ENCODE measurements at places on chromosomes 7 and 10.

- no peak for DNase-seq
These were observed 1.9 kb upstream of the EBF3 start for GRCh38 chr10:129965959-129966358.

DNA sequence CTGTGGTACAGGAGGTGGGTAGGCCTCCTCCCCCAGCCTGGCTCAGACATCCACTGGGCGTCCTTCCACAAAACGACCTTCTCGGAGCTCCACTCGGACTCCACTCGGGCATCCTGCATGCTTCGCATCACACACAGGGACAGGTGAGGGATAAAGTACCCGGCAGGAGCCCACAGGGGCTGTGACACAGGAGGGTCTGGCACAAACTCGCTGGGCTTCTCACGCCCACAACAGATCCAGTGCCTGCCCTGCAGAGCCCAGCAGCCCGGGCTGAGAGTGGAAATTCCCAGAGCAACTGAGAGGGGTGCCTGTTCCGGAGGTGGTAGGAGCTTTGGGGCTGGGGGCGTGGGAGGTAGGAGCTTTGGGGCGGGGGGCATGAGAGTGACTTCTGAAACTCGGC lies 108.4 kb downstream of the MKI67 start:
- DNase-seq: no peak

- DNase-seq: no peak
These were observed 52.9 kb downstream of the ZNF22 start for GRCh38 chr10:45053569-45054100.

DNA sequence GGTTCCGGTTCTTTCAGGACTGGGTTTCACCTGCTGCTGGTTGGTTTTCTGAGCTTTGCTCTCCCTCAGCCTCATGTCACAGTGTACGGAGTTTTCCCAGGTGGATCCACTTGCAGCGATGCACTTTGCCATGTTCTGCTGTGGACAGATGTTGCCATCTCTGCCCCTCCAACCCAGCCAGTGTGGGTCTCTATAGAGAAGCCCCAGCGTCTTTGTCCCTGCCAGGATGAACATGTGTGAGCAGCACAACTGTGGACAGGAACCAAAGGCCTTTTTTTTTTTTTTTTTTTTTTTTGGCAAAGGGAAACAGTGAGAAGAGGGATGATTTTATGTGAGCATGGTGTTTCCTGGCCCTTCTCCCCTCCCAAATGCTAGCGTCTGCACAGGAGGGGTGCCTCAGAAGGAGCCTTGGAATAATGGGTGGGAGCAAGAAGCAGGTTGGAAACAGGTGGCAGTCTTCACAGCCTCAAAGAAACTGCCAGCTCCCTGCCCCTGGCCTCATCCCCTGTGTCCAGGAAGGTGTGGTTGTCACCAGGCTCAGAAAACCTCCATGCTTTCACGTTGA lies 106.5 kb downstream of the RPS24 start:
- peak; percentile 11 for DNase-seq

DNA sequence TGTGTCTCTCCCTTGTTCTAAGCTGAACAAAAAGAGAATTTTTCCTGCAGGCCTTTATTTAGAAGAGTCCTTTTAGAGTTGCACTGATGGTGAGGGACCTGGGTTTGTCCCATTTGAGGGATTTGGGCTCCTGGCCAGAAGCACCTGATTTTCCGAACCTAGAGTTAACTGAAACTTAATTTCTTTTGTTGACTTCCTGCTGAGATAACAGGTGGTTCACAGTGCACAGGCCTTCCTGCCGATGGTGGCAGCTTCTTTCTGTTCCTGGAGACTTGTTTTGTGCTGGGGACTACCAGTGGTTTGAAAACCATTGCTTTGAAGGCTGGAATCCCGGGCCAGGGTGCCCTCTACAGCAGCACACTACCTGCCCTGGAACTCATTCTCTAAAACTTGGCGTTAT lies 99.2 kb downstream of the SUGCT start:
- DNase-seq: no peak
